ENCODE measurements at places on chromosomes 7 and 10.

- no peak for DNase-seq
Observed at GRCh38 chr10:108631332-108631731, 1292.0 kb downstream of the XPNPEP1 start.

DNA sequence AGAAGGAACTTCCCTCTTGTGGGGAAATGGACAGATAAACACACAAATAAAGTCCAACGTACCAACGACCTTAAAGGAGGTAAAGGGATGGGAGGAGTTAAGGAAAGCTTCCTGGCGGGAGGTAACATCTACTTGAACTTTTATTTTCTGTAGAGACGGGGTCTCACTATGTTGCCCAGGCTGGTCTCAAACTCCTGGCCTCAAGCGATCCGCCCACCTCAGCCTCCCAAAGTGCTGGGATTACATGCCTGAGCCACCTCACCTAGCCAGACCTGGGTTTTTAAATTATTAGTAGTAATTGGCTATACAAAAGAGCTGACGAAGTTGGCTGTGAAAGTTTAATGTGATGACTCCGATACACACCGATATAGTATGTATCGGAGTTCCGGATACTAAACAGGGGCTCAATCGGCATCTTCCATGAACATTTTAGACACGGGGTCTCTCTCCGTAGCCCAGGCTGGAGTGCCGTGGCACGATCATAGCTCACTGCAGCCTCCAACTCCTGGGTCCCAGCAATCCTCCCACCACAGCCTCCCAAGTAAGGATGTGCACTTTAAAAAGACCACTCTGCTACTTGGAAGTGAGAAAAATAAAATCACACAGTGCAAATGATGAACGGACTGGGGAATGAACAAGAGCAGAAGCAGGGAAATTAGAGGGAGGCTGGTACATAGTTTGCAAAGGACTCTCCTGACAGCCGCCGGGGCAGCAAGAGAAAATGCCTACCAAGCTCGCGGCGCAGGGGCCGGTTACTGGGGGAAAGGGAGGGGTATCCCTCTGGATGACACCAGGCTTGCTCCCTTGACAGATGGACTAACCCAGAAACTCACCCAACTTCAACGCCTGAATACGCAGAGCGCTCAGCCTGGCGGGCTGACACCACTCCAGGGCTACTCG lies 1.0 kb downstream of the BCL7B start:
- no peak for DNase-seq

DNA sequence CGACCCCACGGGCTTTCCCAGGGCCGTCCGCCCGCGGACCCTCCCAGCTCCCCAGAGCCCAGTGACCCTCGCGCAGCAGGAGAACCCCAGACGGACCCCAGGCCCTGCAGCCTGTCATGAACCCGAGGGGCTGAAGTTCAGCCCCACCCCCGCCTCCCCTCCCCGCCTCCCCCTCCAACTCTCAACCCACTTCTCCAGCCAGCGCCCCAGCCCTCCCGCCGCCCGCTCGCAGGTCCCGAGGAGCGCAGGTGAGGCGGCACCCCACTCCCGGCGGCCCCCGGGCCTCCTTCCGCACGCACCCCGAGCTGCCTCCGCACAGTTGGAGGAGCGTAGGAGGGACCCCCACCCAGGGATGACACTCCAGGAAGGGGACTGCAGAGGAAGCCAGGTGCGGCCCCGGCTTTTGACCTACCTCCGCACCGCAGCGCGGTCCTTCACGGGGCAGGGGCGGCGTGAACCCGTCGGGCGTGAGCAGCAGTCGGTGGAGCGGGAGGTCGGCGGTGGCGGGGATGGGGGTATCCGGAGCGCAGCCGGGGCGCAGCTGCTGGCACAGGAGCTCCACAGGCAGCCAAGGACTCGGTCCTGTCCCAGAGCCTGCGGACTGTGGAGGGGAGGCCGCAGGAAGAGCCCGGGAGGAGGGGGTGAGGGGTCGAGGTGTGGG lies at the start of gene TMEM176A:
TSS of gene TMEM176A (plus strand) at position 189 of the 661 bp plus-strand sequence. CDS start 782 bp downstream, outside the sequence.
- DNase-seq, result no peak

GRCh38 chr10:80662429-80663261 lies 124.9 kb downstream of the SH2D4B start:
- peak; percentile 92 for DNase-seq

DNA sequence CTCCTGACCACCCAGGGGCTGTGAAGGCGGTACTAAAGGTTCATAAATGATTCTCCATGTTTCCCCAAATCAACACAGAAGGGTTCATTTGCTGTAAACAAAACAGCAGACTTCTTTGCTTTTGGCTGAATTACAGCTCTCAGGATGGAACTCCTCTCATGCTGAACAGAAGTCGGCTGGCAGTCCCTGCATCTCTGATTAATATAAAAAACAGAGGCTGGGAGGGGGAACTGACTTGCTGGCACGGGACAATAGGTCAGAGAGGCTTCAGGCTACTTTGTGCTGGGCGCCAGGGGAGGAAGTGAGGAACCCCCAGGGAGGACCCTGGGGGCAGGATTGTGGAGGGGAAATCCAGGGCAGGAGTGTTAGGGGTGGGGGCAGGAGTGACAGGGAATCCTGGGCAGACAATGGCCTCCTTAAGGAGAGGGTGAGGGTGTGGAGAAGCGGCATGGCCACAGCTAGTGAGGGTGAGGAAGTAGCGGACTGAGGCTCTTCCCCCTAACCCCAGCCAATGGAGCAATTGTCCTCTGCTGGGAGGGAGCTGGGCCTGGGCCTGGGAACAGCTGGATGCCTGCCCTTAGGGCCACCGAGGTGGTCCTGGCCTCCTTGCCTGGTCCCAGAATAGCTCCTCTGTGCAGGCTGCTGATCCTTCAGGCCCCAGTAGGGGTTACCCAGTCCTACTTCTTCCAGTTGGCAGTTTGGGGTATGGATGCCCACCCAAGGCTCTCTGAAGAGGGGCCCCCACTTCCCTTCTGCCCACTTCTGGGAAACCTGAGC lies 9.2 kb upstream of the SFRP5 start:
- peak; percentile 45 for DNase-seq

DNA sequence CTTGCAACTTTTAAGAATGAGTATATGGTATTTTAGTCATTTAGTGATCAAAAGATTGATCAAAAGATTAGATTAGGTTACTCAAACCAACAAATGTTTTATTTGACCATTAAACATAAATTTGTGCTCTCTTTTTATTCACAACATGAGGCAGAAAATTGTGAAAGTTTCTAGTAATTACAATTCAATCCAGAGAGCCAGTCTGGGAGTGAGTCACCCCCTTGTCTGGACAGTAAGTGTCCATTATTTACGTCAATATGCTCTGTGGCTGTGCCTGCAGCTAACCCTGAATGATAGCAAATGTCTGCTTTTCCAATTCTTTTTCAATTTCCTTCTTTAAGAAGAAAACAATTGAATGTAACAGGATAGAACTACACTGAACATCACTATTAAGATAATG lies 27.9 kb downstream of the GNG11 start:
- DNase-seq, result no peak

GRCh38 chr7:53397911-53398310 lies 362.5 kb downstream of the POM121L12 start:
- DNase-seq, result no peak

DNA sequence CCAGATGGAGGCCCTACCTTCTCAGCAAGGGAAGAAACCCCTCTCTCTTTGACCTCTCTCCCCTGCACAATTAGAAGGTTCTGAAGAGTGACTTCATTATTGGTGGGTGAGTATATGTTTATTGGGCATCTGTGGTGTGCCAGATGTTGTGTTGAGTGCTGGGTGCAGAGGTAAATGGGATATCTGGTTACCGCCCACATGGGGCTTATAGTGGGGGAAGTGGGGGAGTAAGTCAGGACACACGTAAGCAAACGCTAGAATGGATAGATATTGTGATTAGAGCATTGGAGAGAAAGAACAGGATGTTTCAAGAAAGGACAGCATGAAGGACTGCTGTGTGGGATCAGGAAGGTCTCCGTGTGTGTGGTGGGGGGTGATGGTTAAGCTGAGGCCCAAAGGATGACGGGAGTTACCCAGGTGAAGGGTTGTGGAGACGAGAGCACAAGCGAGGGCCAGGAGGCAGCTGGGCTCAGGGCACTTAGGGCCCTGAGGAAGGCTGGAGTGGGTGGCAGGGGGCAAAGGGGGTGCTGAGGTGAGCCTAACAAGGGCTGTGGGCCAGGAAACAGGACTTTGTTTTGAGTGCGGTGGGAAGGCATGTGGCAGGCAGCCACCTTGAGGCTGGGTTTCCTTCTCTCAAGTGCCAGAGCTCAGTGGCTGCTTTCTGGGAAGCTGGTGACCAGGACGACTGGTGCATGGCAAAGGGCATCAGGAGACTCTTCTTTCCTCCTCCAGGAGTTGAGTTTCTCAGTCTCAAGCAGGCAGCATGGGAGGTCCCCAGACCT lies 299.9 kb downstream of the RPS24 start:
- no peak for DNase-seq

DNA sequence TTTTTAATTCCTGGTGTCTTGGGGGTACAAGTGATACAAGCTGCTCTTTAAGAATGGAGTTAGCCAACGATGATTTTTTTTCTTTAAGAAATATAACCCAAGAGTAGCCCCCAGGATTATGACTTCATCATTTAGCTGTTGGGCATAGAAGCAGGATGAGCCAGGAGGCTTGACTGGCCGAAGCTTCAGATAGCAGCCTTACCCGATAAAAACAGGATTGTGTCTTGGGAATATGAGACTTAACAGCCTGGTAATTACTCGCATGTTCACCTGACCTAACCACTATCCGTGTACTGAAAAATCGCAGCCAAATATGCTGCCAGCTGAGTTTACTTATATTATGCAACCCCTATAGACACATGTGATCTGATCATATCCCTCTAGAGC lies 346.0 kb upstream of the BMPER start:
- DNase-seq, result no peak

GRCh38 chr7:99201027-99201426 lies 6.9 kb downstream of the KPNA7 start:
- no peak for DNase-seq

GRCh38 chr7:98949336-98950044 lies 71.2 kb downstream of the TRRAP start:
- DNase-seq, result no peak

GRCh38 chr7:6387734-6388294 lies 59.9 kb downstream of the DAGLB start:
- no peak for DNase-seq

DNA sequence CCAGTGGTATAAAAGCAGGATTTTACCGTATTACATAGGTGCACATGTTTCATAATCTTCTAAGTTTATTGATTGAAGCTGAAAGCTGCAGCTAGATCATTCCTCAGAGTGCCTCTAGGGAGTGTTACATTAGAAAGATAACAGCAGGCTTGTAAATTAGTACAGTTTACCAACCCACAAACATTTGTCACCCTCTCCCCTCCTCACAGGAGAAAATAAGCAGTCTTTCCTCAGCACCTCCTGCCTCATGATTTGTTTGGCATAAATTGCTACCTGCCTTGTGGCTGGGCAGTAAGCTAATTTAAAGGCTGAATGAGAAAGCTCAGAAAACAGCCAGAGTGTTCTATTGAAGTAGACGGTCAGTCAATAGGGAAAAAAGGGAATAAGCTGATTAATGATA lies 74.2 kb downstream of the NXPH1 start:
- no peak for DNase-seq

- DNase-seq, result no peak
Observed at GRCh38 chr10:113084031-113084430, 134.0 kb downstream of the TCF7L2 start.

DNA sequence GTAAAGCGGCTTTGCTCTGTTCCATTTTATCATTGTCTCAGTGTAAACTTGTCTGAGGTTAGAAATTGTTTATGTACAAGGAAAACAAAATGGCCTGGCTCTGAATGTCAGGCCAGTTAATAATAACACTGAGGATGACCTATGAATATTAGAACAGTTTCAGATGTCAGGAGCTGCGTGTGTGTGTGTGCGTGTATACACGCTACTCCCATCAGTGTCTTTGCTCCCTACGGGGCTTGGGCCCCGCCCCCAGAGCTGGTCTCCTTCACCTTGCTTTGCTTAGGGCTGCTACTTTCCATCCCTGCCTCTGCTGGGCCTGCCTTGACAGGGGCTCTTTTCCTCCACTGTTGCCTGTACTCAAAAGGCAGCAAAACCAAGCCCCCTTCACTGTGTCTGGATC lies 142.3 kb upstream of the BET1 start:
- DNase-seq, result peak; percentile 58

DNA sequence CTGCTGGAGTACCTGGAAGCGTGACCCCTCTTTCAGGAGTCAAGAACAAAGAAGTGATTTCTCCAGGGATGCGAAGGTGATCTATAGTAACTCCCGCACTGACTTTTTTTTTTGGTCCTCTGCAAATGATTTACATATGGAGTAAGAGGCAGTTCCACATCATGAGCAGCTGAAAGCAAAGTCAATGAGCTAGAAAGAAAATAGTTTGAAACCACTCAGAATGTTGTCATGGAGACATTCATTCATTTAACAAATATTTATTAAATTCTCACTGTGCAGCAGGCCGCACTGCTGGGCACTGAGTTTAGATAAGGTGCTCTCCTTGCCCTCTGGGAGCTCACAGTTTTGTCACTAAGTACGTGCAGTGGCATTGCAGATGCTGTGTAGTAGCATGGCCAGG lies 206.7 kb downstream of the CAMK1D start:
- no peak for DNase-seq

DNA sequence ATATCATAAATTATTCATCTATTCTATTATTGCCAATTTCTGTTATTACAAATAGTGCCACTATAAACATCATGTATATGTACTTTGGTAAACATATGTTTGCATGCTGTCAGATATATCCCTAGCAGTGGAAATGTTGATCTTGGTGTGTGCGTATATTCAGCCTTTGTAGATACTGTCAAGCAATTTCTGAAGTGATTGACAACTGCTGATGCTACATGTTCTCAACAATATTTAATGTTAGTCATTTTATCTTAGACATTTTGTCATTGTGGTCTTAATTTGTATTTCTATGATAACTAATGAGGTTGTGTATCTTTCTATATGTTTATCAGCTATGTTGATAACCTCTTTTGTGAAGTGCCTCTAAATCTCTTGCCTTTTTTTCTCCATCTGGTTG lies 186.5 kb upstream of the NRG3 start:
- no peak for DNase-seq

DNA sequence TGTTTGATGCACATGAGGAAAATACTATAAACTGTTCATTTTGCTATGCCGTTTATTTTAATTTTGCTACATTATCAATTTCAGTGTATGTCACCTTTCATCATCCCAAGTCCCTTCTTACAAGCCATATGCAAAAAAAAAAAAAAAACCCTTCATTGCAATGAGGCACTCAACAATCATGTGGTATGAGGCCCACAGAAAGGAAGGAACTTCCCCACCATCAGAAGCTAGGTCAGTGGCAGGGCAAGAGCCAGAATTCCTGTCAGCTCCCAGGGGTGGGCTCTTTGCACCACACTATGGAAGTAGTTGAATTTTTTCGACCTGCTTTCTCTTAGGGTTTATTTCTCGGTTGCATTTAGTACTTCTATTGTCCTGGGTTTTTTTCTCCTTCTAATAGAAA lies 75.4 kb downstream of the NOC3L start:
- DNase-seq, result no peak

- no peak for DNase-seq
Observed at GRCh38 chr7:137846549-137846826, 286 bp downstream of the DGKI start.
